Dorsolateral prefrontal cortex (tissue), 122 donors: ENCODE measurements at places on chromosomes 7 and 10.

DNA sequence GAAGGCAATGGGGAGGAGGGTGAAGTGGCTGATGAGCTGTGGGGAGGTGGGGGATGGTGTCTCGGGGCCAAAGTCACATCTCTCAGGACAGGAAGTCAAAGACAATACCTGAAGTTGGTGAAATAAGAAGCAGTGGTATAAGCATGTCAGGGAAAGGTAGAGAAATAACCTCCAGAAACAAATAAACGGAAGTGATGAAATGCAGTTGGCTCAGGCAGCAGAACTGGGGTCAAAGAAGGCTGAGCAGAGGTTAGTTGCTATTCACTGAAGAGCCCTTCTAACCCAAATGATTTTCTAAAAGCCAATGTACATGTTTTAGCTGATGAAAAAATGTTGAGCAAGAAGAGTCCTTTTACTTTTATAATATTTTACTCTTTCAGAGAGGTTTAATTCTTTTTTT lies 78.6 kb upstream of the ADRB1 start:
- no peak for DNase-seq

GRCh38 chr10:119466076-119466475 lies 76.4 kb downstream of the RGS10 start:
- no peak for DNase-seq

DNA sequence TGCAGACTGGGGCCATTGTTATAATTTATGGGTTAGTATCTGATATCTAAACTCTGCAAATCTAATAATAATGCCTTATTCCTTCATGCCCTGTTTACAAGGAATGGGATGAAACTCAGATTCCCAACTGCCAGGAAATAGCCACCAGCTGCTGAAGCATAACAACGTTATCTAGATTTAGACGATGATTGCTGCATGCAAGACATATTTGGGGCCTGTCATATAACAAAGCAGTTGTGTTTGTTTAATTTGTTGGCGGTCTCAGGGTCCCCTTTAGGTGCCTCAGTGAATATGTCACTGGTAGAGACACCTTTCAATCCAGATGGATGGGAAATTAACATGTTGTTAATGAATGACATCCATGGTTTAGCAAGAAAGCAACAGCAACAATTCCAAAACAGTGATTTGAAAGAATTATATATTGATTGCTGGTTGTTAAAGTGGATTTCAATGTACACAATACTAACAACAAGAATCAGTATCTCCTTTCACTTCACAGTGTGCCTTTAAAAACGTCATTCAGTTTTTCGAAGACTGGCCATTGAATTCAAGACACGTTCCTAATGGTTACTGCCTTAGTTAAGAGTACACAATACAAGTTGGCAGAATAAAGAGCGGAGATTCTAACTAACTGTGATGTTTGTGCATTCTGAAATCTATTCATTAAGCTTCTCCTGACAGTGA lies 860.6 kb upstream of the CELF2 start:
- no peak for DNase-seq

- no peak for DNase-seq
These were observed 364.4 kb upstream of the PRKCQ start for GRCh38 chr10:6944436-6944835.

DNA sequence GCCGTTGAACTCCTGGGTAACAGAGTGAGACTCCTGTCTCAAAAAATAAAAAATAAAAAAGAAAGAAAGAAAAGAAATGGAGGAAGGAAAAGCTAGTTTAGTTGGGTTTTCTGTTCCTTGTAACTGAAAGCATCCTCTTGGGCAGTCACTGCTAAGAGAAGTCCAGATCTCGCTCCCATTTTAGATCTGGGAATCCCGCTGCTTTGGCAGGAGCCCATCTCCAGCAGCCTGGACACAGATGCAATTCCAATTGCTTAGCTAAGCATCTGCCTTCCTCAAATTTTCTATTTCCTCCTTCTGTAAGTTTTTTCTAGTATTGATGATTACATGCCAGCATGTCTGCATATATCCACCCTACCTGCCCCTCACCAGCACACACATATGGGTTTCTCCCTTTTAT lies 54.1 kb downstream of the DENND2A start:
- no peak for DNase-seq

DNA sequence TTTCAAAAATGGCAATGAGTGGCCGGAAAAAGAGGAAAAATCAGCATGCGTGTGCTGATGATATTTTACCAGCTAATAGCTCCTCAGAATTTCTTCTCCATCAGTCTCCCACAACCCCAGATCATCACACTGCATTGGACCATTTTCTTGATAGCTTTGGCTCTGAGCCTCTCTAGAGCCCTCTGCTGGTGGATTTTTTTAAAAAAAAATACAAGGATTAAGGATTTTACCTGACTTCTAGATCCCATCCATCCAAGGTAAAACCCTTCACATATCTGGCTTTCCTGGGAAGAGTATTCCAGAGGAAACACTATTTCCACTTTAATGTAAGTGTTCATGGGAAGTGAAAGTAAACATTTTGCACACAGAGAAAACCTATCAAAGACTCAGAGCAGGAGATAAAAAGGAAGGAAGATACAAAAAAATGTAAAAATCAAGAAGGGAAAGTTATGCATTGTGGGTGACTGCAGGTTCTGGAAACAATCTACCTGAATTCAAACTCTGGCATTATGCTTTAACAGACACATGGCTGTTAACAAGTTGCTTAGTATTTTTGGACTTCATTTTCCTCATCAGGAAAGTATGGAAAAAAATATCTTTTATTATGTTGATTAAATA lies 380.9 kb downstream of the LRRTM3 start:
- DNase-seq, result no peak

DNA sequence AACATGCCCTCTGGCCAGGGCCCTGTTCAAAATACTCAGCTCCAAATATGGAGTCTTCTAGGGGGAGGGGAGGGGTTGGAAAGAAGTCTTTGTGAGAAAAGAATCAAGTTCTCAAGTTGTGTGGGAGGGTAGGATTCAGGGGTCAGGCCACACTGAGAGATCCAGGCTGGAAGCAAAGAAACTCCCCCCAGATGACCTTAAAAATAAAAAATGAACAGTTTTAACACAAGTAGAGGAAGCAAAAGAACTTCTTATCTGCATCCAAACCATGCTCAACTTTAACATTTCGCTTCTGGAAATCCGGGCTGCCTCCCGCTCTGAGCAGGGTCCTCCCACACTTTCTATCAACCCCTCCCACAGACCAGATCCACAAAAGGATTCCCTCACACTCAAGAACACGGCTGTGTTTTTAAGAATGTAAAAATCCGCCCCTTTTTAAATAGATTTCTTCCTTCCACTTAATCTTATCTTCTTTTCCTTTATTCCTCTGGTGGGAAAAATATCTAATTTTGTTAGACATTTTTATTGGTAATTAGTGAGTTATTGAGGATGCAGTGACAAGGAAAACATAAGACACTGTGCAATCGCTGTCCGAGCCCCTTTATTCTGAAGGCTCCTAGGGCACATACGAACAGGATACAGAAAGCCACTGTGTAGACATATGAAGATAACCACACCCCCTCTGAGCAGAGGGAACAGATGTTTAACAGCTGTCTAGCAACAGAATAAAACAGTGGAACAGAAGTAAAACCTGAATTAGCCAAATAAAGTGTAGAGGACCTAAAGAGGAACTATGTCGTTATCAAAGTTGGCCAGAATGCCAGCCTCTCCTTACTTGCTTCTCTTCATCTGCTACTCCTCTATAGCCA lies 43.8 kb downstream of the CYTH3 start:
- no peak for DNase-seq

GRCh38 chr7:158082761-158083160 lies 504.9 kb downstream of the PTPRN2 start:
- DNase-seq, result no peak
